Right ventricle myocardium inferior (tissue), 1 donor: ENCODE measurements at places on chromosomes 6 and 20.

DNA sequence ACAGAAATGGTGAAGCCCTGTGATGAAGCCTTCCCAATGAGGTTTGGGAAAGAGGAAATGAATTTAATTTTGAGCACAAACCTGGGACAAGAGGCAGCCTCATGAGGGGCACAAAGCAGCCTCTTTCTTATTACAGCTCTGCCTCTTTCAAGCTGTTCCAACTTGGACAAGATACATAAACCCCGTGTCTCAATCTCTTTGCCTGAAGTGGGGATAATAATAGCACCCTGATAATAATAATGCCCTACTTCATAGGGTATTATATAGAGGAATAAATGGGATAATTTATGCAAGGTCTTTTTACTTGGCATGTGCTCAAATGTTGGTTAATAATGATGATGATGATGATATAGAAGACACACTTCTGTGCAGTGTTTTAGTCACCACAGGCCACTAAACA is 91.1 kb upstream of the PLN start:
- DNase-seq, result no peak

DNA sequence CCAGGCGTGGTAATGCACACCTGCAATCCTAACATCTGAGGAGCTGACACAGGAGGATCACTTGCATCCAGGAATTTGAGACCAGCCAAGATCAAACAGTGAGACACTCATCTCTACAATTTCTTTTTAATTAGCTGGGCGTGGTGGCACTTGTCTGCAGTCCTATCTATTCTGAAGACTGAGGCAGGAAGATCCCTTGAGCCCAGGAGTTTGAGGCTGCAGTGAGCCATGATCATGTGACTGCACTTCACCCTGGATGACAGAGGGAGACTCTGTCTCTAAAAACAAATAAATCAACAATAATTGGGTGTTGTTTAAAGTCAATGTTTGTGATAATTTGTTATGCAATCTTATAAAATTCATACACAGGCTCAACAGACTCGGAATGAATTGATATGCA is 18.0 kb upstream of the HLA-A start:
- DNase-seq, result no peak

GRCh38 chr6:21273451-21273850 is 320.1 kb upstream of the SOX4 start:
- DNase-seq, result no peak

DNA sequence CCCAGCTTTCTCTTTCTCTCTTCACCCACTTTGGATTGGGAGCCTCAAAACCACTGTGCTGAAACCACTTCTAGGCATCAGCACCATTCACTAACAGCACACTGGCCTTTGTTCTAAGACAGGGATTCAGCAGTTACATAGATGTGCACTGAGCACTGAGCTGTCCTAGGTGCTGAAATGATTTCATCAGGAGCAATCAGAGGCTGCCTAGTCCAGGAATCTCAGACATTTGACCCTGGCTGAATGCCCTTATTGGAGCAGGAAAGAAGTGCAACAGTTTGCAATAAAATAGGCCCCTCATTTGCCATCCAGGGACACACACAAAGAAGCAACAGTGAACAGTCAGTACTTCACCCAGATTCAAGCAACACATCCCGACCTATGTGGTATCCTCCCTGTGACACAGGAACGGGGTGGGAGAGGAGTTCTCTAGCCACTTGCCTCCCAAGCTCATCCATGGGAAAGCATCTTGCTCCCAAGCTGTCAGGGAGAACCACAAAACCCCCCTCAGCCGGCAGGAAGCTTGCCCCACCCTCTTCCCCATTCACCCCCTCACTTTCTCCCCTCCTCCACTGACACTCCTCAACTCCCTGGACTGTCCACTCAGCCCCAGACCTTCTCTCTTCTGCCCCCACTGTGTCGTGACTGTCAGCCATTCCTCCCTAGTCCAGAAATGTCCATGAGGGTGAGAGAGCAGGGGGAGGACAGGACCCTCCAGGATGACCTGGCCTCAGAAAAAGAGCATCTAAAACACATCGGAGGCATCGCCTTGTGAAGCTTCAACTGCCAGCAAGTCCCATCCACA is 304.4 kb downstream of the PREX1 start:
- DNase-seq, result no peak

DNA sequence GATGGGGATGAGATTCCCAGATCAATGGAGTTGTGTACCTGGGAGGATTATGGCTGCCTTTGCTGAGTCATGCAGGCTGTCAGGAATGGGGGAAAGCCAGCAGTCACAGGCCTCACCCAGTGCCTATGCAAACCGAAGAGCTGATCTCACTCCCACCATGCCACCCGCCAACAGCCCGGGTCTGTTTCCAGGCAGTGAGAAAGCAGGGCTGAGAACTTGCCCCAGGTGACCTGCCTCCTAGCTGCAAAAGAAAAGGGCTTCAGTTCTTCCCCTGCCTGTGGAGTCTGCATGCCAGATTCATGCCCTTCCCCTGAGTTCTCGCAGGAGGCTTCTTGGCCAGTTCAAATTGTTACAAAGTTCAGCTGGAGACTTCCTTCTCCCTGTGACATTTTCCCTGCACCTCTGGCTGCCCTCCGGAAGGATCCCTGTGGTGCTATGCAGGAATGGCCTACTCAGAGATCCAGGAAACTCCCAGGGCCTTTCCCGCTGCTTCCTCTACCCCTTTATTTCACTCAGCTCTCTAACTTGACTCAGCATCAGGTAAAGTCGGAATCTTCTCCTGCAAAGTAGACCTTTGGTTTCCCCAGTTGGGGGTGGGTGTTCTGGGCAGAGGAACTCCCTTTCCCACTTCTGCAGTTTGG is 71.5 kb upstream of the B3GAT2 start:
- no peak for DNase-seq

DNA sequence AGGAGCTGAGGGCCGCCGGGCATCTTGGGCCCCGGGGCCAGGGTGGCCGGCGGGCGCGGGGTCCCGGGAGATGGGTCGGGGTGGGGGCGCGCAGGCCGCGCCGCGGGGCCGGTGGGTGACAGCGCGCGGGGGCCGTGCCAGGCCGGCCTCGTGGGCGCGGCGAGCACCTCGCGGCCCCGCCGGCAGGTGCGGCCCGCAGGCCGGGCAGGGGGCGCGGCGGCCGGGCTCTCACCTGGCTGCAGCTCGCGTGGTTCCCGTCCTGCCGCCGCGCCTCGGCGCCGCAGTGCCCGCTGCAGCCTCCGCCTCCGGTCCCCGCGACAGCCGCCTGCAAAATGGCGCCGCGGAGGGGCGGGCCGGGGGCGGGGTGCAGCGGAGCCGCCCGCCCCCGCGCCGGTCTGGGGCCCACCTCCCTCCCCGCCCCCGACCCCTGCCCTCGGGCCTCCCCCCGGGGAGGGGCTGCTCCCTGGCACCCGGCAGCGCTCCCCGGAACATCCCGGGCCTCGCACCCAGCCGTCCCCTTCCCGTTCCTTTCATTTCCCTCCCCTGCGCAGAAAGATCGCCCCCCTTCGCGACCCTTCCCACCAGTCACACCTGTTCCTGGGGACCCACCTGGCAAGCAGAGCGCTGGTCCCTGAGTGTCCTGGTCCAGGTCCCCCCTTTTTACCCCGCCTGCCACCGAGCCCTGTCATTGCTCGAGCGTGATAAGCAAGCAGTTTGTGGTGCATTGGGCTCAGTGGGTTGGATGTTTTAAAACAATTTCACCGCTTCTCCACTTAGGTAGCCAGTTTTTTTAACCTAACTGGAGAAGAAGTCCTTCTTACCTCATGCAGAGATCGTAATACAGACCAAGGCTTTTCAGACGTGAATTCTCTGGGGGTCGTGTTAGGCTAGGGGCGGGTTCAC is at the start of gene SLC23A2:
SLC23A2 (minus strand) TSS at position 337 of the 903 bp plus-strand sequence. CDS start 68,948 bp downstream, outside the sequence.
- peak; percentile 86 for DNase-seq

DNA sequence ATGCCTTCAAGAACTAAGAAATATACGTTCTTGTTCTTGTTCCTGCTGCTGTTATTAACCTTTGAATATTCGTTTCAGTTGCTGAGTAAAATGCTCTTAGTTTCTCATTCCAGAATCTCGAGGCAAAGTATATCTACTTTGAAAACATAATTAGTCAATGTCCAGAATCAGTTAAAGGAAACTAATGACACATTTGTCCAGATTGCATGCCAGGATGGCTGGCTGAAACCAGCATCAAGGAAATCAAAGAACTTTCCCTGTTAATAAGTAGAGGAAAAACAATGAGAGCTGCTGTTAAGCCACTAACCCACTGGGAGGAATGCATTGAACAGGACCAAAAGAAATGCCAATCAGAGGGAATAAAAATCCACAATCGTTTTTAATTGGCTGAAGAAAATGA is 196.9 kb downstream of the ALDH8A1 start:
- DNase-seq, result no peak
